ENCODE measurements at places on chromosomes 7 and 10.

- peak; percentile 44 for DNase-seq
Measured at GRCh38 chr7:111098011-111098925, 7.3 kb downstream of the LRRN3 start.

DNA sequence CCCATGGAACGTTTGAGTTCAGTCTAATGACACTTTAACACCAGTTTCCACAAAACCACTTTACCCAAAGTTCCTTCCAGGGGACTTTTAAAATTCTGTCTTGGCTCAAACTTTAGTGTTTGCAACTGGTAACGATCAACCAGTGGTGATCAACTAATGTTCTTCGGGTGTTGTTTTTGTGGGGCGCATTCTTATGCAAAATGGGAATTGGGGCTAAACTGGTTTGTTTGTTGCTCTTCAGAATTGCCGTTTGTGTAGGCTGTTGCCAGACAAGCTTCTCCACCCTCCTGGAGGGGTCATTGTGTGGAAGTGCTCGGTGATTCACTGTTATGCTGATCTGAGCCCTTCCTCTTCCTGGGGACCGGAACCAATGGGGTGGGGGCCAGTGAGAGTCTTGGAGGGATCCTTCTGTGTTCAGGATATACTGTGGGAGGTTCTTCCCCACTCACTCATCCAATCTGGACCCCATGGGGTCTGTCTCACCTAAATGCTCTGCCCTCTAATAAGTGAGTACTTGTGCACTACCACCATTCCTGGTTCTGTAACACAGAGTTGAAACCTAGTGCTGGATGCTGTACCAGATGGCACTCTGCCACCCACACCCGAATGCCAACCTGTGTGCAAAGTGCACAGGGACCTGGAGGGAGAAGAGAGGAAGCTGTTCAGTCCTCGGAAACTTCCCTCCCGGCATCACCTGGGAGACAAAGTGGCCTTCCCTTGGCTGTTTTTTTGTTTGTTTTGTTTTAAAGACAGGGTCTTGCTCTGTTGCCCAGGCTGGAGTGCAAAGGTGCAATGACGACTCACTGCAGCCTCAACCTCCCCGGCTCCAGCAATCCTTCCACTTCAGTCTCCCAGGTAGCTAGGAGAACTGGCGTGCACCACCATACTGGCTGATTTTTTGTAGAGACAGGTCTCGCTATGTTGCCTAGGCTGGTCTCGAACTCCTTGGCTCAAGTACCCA lies 2.1 kb downstream of the NFE2L3 start:
- DNase-seq: no peak

- peak; percentile 59 for DNase-seq
Measured at GRCh38 chr7:140541513-140542227, 62.4 kb upstream of the MKRN1 start.

GRCh38 chr10:124323111-124323725 lies 95.5 kb downstream of the OAT start:
- DNase-seq: no peak

DNA sequence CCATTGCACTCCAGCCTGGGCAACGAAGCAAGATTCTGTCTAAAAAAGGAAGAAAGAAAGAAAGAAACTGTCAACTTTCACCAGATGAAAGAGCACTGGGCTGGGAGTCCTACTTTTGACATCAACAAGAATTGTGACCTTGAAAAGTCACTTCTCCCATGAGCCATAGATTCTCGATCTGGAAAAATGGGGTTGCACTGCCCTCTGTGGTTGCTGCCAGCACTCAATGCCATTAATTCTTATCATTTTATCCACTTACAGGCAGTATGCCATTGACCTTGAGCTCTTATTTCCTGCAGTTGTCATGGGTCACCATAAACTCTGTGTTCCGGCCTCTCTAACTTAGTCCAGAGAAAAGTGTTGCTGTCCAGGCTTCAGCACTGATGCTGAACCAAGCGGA lies 137.2 kb downstream of the NOC3L start:
- DNase-seq: no peak

GRCh38 chr10:109588259-109588658 lies 335.1 kb downstream of the XPNPEP1 start:
- no peak for DNase-seq

DNA sequence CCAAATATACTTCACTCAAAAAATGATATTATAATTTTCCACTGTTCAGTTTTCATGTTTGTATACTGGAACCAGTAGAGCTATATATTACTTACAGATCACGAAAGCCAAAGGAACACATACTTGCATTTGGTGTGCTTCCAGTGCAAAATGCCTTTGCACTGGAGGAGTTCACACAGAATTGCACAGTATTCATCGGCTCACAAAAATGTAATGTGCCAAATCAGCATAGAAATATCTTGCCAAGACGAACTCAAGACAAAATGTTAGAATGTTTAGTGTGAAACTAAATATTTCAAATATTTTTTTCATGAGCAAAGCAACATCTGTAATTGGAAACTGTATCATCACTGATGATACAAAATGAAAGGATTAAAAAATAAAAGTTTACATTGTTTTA lies 646.2 kb upstream of the SEMA3D start:
- no peak for DNase-seq

DNA sequence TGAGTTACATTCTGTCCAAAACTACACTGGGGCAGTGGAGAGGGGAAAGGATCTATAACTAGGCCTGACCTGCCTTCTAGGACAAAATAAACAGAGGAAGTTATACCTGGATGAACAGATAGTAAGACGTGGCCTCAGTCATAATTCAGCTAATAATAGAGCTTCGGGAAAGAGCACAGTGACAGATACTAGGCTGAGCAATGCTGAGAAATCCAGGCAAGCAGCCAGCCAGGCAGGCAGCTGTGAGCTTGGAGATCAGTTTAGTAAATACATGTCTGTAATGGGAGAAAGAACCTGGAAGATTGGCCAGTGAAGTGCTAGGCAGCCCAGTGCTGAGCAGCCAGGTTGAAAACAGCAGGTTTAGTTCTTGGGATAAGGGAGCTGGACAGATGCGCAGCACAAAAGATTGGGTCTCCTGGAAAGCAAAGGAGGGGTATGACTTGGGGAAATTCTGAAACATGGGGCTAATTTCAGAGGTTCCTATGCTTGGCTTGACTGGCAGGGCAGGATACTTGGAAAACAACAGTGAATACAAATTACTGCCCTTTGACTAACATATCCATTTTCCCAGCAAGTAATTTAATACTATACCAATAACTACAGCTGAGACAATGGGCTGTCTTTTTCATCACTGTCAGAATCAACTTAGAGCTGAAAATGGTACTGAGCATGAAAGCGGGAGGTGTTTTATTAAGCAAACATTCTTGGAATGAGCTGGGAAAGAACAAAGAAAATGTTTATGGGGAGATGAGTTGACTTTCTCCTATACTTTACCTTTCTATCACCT lies 140.8 kb downstream of the DGKB start:
- DNase-seq: no peak

DNA sequence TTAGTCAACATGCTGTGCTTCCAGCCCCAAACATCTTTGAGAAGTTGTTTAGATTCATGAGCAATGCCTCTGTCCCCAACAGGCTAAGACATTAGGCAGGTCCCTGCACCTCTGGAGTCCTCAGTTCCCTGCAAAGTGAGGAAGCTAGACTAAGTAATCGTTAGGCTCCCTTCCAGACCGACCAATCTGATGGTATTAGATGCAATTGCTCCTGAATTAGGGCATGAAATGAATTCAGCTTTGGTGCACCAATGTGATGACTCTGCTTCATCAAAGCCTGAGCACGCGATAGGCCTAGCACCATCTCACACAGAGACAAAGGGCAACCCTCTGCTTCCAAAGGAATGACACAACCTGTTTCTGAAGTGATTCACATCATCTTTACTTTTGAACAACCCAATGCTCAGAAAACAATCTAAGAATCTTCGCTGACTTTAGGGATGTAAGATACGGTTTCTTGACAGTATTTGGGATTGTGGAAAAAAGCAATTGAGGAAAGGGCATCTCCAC lies 723 bp upstream of the TES start:
- peak; percentile 29 for DNase-seq

DNA sequence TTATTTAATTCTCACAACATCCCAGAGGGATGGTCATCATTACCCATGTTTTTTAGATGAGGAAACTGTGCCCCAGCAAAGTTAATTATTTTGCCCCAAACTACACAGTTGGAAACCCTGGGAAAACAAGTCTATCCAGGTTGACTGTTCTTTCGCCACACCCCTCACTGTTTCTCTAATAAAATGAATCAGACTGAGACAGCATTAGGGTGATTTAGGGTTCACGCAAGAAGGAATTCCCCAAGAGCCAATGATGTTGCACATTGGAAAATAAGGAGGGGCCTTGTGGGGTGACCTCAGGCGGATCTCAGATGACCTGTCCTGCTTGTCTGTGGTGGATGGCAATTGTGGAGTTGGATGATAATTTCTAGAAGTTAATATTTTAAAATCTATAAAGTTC lies 135.7 kb upstream of the TBX20 start:
- peak; percentile 3 for DNase-seq

DNA sequence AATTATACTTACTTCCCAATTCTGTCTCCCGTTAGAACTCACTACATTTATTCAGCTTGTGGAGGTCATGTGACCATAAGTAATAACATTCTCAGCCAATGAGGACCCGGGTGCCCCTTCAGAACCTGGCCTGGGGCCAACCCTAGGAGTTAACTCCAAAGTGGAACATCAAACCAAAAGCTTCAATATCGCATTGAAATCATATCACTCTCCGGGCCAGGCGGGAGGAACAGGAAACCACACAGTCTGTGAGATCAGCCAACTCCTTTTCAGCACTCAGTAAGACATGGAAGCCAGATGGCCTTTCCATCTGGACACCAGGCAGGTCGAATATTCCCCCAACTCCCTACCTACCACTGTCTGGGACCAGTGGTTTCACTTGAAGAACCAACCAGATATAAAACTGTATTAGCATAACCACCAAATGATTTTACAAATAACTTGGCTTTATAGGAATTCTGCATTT lies 5.5 kb downstream of the CREB3L2 start:
- no peak for DNase-seq

- no peak for DNase-seq
Measured at GRCh38 chr7:29626730-29627129, 63.1 kb downstream of the PRR15 start.

DNA sequence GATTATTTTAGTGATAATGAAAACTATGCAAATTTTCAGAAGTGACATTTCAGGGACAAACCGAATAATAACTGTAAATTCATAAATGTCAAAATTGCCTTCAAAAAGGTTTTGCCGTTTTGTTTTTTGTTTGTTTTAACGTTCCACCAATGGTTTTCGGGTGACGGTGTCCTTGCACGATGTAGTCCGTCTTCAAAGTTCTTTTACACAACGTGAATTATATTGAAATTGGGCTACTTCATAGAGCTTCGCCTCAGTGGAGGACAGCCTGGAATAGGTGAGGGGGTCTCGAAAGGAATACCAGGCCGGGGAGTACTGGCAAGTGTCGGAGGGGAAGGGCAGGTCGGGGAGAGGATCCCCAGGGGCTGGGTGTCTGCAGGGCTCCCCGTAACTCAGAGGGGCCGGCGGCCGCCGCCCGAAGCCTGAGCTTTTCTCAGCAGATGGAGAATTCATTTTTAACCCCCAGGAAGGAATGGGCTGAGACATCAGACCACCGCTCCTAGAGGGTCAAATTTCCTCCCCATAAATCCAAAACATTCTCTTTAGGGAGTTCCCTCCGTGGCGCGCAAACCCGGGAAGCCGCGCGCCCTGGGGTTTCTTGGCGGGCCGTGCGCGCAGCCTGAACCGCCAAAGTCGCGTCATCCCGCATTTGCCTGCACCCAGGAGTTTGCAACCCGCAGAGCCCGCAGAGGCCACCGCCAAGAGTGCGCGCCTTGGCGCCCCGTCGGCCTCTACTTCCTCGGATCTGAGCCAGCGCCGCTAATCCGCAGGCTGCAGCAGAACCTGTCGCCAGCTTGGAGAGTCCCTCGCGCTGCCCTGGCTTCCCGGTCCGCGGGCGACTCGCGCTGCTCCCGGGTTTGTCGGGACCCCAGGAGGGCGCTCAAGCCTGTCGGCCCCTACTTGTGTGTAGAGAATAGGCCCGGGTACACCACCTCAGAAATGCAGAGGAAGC lies 17.3 kb upstream of the EVX1 start:
- DNase-seq: no peak

- no peak for DNase-seq
Measured at GRCh38 chr7:40587419-40587818, 452.6 kb downstream of the SUGCT start.

- DNase-seq: no peak
Measured at GRCh38 chr10:83127942-83128575, 1011.2 kb upstream of the GHITM start.

- no peak for DNase-seq
Measured at GRCh38 chr10:84224411-84225028, 824 bp downstream of the LRIT2 start.

- DNase-seq: no peak
Measured at GRCh38 chr7:22372863-22373262, 15.9 kb upstream of the RAPGEF5 start.

DNA sequence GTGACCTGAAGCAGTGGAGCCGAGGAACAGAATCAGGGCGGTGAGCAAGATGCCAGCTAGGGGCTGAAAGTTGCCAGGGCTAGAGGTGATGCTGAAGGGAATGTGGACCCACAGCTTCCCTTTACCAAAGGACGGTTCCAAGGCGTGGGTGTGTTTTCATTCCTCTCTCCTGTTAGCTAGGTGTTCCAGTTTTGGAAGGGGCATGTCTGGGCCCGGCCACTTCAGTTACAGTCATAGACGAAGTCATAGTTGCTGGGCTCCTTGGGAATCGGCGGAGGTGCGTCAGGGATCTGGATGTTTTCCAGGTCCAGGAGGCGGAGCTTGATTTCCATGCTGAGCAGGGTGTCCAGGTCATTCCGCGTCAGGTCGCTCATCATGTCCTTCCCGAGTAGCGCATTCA lies 131.0 kb upstream of the AOAH start:
- DNase-seq: no peak

GRCh38 chr10:124318811-124319210 lies 99.9 kb downstream of the OAT start:
- DNase-seq: no peak

DNA sequence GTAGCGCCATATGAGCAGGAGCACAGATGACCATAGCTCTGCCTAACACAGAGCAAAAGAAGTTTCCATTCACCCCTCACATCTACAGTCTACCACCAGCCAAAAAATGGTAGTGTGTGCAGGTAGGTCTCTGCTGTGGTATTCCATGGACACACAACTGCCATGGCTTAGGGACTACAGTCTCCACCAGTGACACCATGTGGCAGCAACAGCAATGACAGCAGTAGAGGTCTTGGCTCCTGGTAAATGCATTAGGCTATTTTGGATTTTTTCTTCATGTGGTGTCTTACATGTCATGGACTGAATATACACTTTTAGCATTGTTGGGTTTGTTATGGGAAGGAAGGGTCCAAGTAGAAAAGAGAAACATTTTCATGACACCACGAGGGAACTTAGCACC lies 70.1 kb upstream of the CABCOCO1 start:
- peak; percentile 34 for DNase-seq

Data from RKO (cell line).